ENCODE measurements at places on chromosomes 12 and 14.

GRCh38 chr14:33938131-33938949 lies 12.5 kb downstream of the EGLN3 start:
- DNase-seq = no peak

DNA sequence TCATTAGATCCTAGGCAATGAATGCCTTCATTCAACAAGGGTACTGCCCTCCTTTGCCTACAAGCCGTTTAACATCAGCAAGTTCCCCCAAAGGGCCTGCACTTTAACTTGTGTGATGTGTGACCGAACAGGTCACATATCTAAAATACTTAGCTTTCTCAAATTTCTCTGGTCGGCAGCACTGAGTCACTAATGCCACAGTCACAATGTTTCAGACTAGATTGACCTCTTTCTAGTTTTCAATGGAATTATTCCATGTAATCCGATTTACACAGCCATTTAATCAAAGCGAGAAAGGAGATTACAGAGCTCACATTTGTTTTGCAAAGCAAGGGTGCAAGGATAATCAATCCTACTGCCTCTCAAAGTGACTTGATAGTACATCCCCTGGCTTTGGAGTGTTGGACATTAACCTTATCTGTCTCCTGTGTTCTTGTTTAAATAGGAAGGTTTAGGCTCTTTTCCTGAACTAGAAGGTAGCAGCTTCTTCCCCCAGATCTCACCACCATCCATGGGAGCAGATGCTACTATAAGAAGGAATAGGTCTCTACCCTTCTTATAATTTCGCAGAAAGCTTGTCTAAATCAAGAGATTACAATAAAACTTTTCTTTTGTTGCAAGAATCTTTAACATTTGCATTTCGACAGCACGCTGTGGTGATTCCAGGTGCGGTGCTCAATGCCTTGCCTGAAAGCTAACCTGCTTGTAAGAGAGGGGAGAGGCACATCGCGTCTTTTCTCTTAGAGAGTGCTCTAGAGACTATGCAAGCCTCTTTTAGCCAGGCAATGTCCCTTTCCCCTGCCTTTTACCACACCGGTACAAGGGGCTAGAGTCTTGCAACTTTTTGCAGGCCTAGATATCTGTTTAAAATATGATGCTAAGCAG lies 1.8 kb downstream of the KITLG start:
- no peak for DNase-seq

GRCh38 chr12:101923045-101923718 lies 45.8 kb downstream of the DRAM1 start:
- DNase-seq = no peak

GRCh38 chr14:101826351-101826750 lies 64.8 kb downstream of the PPP2R5C start:
- DNase-seq = peak; percentile 46

DNA sequence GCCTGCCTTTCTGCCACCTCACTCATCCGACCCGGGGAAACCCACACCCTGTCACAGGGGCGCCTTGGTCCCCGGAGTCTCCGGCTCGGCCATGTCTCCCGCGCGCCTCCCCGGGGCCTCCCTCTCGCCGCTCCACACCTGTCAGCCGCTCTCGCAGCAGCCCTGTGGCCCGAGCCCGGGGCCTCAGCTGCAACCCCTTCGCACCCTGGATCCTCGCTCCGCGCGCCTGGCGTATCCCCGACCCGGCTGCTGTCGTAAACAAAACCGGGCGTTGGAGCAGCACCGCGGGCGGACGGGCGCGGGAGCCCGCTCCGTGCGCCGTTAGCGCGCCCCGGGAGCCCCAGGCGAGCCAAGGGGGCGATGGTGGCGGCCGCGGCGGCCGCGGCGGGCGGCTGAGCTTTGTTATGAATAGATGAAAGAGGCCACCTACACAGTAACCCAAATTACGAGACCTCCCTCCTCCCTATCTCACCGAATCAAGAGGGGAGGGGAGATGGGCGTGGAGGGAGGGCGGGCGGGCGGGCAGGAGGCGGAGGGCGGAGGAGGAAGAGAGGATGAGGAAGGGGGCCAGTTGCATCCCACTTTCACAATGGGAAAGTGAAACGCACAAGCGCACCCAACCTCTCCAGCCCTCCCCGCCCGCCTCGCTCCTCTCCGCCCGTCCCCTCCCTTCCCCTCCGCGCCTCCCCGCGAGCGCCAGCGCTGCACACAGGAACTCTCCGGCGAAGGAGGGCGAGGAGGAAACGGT lies at the start of gene PLXNC1:
Gene PLXNC1 (plus strand): TSS at position 587 of the 748 bp plus-strand sequence. CDS start 395 bp downstream, outside the sequence.
- peak; percentile 87 for DNase-seq

DNA sequence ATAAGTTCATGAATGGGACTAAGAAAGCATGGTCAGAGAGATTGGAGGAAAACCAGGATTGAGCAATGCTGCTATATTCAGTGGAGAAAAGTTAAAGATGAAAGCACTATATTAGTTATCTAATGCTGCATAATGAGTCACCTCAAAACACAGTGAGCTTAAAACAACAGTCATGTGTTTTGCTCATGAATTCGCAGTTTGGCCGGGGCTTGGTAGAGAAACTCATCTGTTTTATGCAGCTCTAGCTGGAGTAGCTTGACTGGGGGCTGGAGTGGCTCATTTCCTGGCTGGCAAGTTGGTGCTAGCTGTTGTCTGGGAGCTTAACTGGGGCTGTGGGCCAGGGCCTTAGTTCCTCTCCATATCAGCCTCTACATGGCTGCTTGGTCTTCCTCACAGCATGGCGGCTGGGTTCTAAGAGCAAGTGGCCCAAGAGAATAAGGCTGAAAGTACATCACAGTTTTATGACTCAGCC lies 90.1 kb downstream of the ADCK1 start:
- peak; percentile 9 for DNase-seq

DNA sequence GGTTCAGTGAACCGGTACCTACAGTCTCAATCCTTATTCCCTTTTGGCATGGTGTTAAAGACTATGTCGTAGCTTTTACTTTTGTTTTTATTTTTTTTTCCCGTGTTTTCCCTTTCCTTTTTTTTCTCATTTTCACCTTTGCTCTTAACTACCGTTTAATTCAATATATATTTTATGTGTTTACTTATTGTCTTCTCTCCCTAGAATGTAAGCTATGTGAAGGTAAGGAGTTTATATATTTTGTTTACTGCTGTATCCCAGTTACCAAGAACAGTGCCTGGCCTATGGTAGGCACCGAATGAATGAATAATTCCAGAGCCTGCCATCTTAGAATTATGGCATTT lies 261 bp upstream of the MLH3 start:
- no peak for DNase-seq

DNA sequence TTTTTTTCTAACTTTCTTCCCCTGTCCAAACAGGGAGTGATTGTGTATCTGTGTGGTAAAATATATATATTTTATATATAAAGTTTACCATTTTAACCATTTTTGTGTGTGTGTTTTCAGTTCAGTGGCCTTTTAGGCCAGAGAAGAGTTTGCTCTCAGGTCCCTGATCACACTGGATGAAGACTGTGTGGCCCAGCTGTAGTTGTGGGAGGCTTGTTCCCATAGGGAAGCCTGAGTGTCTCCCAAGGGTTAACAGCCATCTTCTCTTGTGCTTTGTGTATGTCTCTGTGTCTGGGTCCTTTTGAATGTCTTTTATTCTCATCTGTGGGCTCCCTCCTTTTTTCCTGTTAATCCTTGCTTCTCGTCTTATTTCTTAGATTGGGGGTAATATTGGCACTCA lies 23.4 kb downstream of the CGRRF1 start:
- no peak for DNase-seq

- DNase-seq = no peak
Measured at GRCh38 chr14:58817846-58818245, 180.1 kb downstream of the DACT1 start.

GRCh38 chr12:113329022-113329790 lies 5.7 kb downstream of the SLC8B1 start:
- DNase-seq = no peak

- no peak for DNase-seq
Measured at GRCh38 chr14:70921669-70922068, 14.4 kb downstream of the PCNX1 start.

DNA sequence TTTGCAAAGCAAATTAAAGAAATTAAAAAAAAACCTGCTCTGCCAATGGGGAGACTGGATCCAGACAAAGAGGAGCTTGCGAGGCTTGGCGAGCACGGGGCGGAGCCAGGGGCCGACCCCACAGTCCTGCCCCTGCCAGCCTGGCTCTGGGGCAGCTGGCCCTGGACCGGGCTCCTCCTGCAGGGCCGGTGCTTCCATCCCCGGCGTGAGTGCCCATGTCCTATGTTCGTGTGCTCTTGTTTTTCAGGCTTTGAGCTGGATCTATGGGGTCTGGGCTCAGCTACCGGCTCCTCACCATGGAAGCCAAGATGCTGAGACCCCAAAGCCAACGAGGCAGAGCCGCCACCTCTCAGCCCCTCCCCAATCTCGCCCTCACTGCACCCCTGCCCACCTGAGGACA lies 176.8 kb downstream of the KIF26A start:
- no peak for DNase-seq

- no peak for DNase-seq
Measured at GRCh38 chr14:93056840-93057585, 58.7 kb downstream of the ITPK1 start.

GRCh38 chr14:77158175-77158881 lies 16.7 kb upstream of the ZDHHC22 start:
- DNase-seq = no peak

GRCh38 chr12:99670635-99671034 lies 23.1 kb downstream of the GARIN6 start:
- DNase-seq = no peak

GRCh38 chr12:127494961-127495915 lies 771.7 kb upstream of the TMEM132C start:
- no peak for DNase-seq

GRCh38 chr14:72315714-72316113 lies 383.5 kb downstream of the RGS6 start:
- DNase-seq = no peak

DNA sequence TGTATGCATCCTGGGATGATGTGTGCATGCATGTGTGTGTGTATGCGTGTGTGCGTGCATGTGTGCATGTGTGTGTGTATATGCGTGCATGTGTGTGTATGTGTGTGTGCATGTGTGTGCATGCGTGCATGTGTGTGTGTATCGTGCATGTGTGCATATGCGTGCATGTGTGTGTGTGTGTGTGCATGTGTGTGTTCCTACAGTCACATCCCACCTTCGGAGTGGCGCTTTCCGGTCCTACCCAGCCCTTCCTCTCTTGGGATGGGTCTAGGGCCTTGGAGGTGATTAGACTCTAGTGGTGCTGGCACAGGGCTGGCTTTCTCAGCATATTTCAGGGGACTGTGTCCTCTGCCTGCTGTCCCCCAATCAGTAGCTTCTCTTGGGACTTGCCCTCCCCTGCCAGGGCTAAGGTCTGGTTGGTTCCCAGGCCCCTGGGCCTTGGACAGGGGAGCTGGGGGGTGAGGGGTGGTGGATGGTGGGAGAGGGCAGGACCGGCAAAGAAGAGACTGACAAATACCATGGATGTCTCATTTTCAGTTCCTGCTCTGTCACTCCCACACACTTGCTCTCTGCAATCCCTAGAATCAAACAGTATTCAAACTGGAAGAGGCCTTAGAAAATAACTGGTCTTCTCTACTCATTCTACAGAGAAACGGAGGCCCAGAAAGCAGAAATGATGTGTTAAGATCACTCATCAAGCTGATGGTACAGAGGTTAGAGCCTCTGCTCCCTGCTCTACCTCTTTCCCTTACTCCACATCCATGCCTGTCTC lies 21.9 kb upstream of the FAIM2 start:
- peak; percentile 57 for DNase-seq

- no peak for DNase-seq
Measured at GRCh38 chr12:113468365-113469223, 3.1 kb downstream of the LHX5 start.

DNA sequence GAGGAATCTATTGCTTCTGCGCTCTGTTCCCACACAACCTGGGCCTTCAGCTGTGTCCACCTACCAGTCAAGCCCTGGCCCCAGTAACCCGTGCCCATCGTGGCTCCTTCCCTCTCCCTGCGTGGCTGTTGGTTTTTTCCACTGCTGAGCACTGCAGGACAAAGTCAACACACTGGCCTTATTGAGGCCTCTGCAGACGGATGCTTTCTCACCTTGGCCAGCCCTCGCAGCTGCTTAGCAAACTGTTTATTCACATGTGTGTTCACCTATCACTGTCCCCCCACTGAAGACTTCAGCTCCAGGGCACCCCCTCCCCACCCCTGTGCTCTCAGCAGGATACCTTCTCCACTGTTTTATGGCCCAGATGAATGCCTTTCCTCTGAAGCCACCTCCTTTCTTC lies 12.8 kb upstream of the GPX2 start:
- DNase-seq = no peak

Measured in suppressor macrophage treated with lipopolysaccharide for 4 hours (primary cell).